Inflammatory macrophage treated with lipopolysaccharide for 4 hours (primary cell): ENCODE measurements at places on chromosomes 1 and 21.

DNA sequence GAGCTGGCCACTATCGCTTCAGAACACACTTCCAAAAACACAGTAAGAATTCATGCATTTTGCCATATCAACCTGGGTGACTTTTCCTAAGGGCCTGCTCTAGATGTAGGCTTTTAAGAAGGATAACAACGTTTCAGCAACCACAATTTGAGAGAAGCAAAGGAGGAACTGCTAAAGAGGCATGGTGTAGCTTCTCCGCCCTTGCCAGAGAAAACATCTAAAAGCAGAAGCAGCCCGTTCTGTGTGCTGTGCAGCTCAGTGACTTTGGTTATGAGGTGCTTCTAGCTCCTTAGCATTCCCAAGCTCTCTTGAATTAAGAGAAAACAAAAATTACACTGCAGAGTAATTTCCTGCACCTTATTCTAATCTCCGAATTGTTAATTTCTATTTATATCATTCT, 2.7 kb downstream of the PER3 start:
- DNase-seq, result peak; percentile 41

- no peak for DNase-seq
These were observed 66.8 kb upstream of the ASB17 start for GRCh38 chr1:75999034-75999433.

GRCh38 chr1:31781138-31781755, 17.1 kb upstream of the ADGRB2 start:
- DNase-seq, result no peak

GRCh38 chr21:34799092-34799491, 130.3 kb downstream of the CLIC6 start:
- no peak for DNase-seq

DNA sequence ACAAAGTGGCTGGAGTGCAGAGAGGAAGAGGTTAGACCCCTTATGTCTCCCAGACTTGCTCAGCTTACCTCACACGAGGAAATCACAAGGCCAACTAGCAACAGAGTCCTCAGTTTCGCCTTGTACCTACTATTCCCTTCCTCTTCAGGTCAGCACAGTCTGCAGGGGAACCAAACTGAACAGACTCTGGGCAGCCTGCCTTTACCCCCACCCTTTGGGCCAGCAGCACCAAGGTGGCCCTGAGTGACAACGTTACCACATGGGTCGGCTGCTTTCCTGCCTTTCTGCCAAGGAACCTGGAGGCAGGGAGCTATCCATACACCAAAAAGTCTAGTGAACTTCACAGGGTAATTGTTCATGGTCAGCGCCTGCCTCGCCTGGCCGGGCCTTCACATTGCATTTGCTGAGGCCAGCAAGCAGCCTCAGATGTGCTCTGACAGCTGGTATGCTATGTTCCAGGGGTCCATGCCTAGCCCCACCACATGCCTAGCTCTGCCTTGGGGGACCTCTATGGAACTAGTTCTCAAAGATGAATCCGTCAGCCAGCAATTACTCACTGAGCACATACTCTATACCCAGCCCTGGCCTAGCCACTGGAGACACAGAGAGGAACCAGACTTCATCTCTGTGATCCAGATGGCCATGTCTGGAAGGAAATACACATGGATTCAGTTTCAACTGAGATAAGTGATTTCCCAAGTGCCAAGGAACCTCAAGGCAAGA, 69.6 kb downstream of the DMAP1 start:
- no peak for DNase-seq

- DNase-seq, result no peak
These were observed 21.5 kb downstream of the PTGER3 start for GRCh38 chr1:71026093-71026492.

- no peak for DNase-seq
These were observed 342.4 kb downstream of the USP25 start for GRCh38 chr21:16072221-16072620.

GRCh38 chr1:201103666-201104065, 8.6 kb downstream of the CACNA1S start:
- DNase-seq, result no peak

- DNase-seq, result no peak
These were observed 288.4 kb upstream of the PRMT6 start for GRCh38 chr1:106768077-106768476.

- DNase-seq, result no peak
These were observed 10.9 kb downstream of the TAGLN2 start for GRCh38 chr1:159914252-159915018.

DNA sequence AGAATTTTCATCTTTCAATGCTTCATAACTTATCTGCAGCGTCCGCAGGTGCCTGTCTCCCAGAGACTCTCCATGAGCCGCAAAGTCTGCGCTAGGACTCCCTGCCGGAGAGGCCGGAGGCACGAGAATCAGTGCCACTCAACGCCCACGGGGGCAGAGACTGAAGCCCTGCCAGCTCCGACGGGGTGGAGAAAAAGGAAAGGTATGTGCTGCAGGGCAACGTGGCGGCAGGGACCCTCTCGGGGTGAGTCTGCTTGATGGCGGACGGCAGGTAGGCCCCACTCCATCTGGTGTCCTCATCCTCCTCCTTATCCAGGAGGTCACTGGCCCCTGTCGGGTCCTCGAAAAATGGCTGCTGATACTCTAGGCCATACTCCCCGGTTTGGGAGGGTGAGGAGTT, 21.9 kb upstream of the MRPS14 start:
- no peak for DNase-seq

DNA sequence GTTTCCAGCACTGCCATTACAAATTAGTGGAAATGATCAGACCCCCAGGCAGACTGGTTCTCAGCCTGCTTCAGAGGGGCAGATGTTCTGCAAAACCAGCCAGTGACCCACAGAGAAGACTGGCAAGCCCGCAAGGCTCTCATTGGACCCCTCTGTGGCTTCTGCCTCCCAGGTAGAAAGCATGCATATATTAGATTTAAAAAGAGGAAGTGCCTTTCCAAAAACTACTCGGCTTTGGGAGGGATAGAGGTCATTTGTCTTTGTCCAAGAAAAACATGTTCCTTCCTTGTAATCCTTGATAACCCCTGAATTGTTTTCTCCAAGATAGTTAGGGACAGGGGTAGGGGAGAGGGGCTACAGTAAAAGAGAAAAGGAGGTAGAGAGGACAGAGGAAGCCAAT, 11.8 kb downstream of the HIVEP3 start:
- DNase-seq, result no peak

GRCh38 chr1:177116941-177117340, 47.6 kb downstream of the ASTN1 start:
- DNase-seq, result no peak

GRCh38 chr1:14292520-14292919, 306.0 kb upstream of the KAZN start:
- no peak for DNase-seq

DNA sequence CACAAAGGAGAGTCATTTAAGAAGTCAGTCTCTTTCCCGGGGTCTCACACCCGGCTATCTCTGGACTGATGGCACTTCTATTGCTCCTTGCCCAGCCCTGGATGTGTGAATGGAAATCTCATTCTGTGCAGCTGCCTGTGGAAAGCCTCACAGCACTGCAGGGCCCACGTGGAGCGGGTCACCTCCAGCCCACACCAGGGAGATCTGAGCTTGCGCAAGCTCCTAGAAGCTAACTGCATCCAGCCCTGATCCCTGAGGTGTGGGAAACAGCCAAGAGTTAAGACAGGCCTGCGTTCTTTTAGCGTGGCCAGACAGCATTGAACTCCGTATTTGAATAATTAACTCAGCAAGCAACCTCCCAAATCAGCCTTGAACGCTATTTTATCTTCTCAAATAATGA, 150.5 kb downstream of the LRIG2 start:
- no peak for DNase-seq

DNA sequence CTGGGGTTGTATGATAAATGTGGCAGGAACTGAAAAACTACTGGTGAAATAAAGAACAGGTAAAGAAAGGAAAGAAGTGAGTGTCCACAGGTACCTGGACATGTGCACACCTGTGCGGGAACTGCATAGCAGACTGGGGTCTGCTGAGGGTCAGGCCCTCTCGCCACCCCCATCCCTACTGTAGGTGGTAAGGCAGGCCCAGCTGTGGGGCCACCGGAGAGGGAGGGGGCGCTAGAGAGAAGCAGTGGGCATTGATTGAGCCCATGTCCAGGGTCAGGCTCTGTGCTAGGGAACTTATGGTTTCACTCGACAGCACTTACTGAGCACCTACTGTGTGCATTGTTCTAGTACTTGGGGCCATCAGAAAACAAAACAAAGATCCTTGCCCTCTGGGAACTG, 400.5 kb downstream of the MATN1 start:
- no peak for DNase-seq

- no peak for DNase-seq
These were observed 14.7 kb downstream of the CSF1 start for GRCh38 chr1:109925159-109925990.

GRCh38 chr1:113210248-113210647, 137.2 kb downstream of the LRIG2 start:
- DNase-seq, result no peak

- DNase-seq, result no peak
These were observed 150.6 kb upstream of the HMGB4 start for GRCh38 chr1:33713058-33713877.

DNA sequence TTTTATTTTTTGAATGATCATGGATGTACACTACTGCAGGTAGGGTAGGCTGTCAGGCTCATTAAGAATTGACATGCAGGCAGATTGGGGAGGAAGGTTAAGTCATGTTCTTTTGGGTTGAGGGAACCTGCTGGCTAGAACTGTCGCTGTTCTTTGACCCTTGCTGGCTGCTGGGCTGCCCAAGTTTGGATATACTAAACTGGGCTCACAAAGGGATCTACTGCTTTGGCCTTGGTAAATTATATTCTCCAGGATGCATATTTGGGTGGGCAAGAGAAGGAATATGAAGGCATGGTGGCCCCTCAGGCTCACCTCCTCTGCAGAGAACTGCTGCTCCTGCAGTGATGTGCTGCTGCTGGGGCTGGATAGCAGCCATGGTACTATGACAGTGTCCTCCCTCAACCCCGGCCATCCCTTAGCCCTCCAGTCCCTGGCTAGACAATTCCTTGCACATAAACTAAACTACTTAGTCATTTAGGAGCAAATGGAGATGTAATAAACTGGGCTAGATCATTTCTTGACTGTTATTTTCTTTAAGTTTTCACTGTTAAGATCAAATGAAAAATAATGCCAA, 6.1 kb downstream of the ATP1A1 start:
- no peak for DNase-seq

DNA sequence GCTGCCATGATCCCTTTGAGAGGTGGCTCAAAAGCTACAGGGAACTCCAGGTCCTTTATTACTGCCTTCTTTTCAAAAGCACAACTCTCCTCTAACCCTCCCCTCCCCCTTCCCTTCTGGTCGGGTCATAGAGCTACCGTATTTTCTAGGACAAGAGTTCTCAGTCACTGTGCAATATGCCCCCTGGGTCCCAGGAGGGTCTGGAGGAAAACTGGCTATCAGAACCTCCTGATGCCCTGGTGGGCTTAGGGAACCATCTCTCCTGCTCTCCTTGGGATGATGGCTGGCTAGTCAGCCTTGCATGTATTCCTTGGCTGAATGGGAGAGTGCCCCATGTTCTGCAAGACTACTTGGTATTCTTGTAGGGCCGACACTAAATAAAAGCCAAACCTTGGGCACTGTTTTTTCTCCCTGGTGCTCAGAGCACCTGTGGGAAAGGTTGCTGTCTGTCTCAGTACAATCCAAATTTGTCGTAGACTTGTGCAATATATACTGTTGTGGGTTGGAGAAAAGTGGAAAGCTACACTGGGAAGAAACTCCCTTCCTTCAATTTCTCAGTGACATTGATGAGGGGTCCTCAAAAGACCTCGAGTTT, 3.1 kb downstream of the BTG2 start:
- DNase-seq, result no peak

DNA sequence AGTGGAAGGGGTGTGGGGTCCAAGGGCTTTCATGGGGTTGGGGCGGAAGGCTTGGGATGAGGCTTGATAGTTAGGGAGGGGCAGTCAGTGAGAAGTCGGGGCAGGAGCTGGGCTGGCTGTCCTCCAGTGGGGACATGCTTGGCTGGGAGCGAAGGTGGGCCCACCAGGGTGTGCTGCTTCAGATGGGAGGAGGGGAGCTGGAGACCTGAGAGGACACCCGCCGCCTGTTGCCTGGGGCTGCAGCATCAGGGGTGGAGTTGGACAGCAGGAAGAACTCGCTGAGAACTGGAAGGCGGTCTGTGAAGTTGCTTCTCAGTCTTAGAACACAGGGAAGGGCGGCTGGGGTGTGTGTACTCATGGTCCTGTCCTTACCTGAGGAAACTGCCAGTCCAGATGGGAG, 1.6 kb downstream of the THEM5 start:
- DNase-seq, result no peak

GRCh38 chr1:185317886-185318310, 855 bp upstream of the IVNS1ABP start:
- DNase-seq, result peak; percentile 81

DNA sequence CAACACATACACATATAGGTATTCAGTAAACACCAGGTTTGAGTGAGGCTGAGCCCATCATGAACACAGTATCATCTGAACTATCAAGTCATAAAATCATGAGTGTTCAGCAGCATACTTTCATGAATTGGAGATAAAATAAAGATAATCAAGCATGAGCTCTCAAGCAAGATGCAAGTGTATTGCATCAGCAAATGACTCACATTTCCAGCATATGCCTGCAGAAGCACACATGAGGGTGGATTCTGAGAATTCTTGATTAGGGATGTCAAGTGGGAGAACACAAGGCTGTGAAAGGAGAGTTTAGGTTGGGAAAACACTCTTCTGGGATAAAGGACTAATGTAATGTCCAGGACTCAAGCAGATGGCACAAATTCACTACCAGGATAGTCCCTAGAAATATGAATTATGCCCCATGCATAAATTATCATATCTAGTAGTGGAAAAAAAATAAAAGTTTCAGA, 299.2 kb downstream of the SRGAP2C start:
- peak; percentile 62 for DNase-seq

DNA sequence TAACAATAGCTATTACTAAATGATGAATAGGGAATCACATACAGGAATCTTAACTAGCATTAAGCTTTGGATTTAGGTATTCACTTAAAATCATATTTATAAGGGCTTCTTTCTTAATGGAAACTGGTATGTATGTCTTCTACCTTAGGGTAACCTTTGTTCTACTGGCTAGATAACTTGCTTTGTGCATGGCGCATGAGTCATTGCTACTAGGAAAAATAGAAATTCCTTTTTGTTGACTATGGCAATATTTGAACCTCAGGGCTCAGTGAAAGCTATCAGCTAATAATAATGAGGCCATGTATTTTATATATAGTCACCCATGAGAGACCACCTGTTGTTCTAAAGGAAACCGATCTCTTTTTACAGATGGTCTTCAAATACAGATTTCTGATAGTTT, 72.5 kb downstream of the RPS6KC1 start:
- DNase-seq, result no peak

- peak; percentile 47 for DNase-seq
These were observed 27.0 kb upstream of the IFNAR2 start for GRCh38 chr21:33202464-33203363.

- no peak for DNase-seq
These were observed 14.7 kb upstream of the RGS2 start for GRCh38 chr1:192793983-192794767.

DNA sequence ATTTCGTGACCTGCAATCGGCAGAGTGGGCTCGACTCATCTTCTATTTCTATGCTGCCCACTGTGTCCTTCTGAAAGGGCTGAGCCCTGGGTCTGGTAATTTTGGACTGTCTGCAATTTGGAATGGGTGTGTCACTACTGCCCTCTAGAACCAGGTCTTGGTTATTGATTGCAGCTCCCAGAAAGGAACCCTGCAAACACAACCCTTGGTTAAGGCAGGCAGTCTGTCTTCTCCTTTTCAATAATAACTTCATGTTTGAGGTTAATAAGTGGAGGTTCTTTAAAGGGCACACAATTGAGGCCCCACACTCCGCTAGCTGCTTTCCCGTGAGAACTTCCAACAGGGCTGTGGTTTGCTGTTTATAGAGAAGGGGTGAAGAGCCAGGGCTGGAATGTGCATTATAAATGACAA, 79.9 kb upstream of the LYST start:
- DNase-seq, result no peak

GRCh38 chr21:38246511-38246910, 10.3 kb upstream of the KCNJ15 start:
- DNase-seq, result no peak
